Bone marrow (tissue), 2 donors: ENCODE measurements at places on chromosomes 13 and 19.

GRCh38 chr19:55304279-55304978 is 20.6 kb downstream of the BRSK1 start:
- no peak for DNase-seq

- no peak for DNase-seq
Measured at GRCh38 chr19:18338541-18338940, 1.9 kb upstream of the PGPEP1 start.

GRCh38 chr13:101523154-101524131 is 71.0 kb downstream of the ITGBL1 start:
- DNase-seq = no peak

- no peak for DNase-seq
Measured at GRCh38 chr13:45166858-45167257, 34.0 kb downstream of the KCTD4 start.

DNA sequence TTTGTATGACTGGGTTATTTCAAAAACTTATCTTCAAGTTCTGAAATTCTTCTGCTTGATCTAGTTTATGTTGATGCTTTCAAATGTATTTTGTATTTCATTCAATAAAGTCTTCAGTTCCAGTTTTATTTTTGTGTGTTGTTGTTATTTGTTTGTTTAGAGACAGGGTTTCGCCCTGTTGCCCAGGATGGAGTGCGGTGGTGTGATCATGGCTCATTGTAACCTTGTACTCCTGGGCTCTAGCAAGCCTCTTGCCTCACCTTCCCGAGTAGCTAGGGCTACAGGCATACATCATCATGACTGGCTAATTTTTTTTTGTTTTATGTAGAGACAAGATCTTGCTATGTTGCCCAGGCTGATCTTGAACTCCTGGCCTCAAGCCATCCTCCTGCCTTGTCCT is 40.3 kb upstream of the ARHGEF7 start:
- DNase-seq = no peak

- no peak for DNase-seq
Measured at GRCh38 chr13:23500849-23501248, 67.3 kb upstream of the SACS start.
